ENCODE measurements at places on chromosomes 11 and 22. TPM values are rescaled to one million over a fixed set of nuclear protein-coding genes. Genes with fewer than 3 reads are reported as not detected.

DNA sequence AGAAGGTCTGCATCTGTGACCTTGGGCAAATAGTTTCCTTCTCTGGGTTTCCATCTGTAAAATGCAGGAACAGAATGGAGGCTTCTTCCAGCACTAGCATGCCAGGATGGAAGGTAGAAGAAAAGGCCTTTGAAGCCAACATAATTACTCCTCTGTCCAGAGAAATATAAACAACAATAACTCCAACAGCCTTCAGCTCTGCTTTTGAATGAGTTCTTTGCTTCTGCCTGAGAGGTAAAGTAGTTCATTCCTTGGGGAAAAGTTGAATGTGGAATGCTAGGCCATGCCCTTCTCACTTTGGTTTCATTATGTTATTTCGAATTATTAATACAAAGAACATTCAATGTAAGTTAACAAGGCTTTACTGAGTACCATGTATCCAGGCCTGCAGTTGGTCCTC lies 61.2 kb upstream of the BLID start:
- DNase-seq, result no peak

Gene AASDHPPT
- total RNA-seq, result 35.2 TPM

DNA sequence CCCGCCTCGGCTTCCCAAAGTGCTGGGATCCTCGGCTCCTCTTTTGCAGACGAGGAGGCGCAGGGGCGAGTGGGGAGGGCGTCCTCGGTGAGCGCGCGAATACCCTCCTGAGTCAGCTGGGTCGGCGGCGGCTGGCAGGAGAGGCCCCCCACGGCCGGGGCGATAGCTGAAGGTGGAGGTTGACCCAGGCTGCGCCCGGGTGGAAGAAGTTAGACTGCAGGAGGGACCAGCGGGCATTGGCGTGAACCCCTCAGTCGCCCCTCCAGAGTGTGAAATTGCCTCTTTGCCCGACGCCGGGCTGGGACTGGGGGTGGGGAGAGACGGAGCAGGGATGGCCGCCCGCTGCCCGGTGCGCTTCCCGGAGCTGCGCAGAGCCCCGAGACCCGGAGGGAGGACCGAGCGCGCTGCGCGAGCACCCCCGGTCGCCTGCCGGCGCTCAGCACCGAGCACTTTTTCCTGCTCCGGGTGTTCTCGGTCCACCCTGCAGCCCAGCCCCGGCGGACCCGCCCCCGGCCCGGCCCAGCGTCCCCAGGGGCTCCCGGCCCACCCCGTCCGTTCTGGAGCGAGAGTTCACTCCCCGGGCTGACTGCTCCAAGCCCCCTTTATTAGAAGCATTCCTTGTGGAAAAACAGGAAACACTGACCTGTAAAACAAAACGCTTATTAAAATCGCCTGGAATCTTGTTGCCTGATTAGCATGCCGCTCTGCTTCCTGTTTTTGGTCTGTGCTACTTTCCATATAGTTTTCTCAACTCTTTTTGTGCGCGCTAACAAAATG lies 13.7 kb upstream of the CPT1A start:
- peak; percentile 43 for DNase-seq

DNA sequence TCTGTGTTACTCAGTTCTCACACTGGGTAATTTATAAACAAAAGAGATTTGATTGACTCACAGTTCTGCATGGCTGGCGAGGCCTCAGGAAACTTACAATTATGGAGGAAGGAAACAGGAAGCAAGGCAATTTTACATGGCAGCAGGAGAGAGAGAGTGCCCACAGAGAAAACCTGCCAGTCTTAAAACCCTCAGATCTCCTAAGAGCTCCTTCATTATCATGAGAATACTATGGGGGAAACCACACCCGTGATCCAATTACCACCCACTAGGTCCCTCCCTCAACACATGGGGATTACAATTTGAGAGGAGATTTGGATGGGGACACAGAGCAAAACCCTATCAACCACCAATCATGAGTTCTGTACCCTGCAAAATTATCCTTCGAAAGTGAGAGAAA lies 1180.8 kb downstream of the JRKL start:
- no peak for DNase-seq

DNA sequence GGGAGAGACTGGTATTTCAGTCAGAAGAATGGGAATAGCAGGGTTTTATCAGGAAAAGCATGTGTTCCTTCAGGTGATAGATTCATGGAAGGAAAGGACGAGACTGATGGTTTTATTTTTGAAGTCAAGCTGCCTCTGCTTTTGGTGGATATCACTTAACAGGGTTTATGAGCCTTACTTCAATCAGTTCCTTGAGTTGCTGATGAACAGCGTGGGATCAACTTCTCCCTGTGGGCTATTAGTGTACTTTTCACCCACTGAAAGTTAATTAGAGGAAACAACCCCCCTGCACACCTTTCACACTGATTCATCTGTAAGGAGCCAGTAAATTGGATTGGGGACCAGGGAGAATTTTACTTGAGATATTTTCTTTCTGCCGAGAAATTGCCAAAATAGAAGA lies 479.0 kb downstream of the NELL1 start:
- no peak for DNase-seq

DNA sequence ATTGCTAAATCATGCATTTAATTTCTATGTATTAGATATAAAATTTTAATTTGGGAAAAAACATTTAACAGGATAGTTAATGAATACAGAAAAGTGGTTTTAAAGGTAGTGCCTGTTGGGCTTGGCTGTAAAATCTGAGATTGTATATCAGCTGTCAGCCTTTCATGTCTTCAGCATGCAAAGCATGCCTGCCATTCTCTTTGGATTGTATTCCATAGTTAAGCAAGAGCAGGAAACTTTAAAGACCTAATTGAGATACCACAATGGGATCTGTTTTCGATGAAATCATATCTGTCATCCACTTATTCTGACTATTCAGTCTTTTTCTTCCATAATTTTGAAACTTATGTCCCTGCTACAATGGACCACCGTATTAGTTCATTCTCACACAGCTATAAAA lies 451.0 kb upstream of the DDI1 start:
- DNase-seq, result no peak

DNA sequence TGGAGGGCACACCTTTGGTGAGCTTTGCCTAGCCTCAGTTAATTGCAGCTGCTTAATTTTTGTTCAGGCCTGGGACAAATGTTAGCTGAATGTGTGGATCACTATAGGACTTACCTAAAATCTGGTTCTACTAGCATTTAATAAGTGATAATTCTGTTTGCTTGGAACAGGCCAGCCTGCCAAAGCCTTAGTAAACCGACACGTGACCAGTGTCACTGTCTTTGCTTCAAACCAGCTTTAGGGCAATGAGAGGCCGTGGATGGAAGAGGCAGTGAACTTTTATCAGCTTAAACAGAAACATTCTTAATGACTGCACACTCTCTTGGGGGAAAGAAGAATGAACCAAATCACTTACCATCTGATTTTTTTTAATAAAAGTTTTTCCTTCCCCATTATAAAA lies 10.8 kb downstream of the PARVA start:
- no peak for DNase-seq

DNA sequence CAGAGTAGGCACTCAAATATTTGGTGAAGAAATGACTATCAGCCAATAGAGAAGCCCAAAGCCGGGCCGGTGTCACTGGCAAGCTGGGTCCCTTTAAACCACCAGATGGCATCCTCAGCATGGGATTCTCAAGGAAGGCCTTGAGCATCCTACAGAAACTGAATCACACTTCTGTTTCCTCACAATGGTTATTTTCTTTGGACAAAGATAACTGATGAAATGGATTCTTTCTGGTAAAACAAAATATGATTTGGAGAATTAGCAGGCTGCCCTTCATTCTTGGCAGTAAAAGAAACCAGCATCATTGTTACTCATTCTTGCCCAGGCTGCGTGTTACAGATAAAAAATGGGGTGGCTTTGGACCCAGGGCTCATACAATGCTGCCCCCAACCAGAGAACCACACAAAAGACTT lies 30.3 kb upstream of the ASPHD2 start:
- peak; percentile 86 for DNase-seq

DNA sequence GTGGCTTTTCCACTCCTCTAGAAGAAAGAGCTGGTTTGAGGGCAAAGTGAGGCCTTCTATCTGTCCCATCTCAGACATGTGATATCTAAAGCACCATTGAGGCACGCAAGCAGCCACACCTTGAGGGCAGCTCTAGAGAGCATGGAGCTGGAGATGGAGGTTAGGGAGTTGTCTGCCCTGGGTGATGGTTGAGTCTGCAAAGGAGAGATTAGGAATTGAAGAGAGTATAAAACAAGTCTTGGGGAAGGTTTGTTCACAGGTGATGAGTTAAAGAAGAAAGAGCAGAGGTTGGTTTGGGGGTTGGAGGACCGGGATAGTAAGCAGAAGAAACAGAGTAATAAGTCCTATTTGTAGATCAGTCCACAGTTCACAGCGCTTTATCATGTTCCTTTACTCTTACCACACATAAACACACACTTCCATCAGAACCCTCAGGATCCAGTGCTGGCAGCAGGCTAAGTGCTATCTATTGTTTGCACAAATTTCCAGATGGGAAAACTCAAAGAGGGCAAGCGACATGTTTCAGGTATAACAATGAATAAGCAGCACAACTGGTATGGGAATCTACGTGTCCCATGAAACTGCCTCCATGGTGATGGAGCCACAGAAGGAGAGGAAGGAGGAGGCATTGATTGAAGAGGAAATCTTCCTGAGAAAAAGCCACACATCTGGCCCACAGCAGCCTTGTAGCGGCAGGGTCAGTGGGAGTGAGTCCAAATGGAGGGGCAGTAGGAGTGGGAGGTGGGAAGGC lies 65.8 kb downstream of the RASSF10 start:
- no peak for DNase-seq

Gene CDCA5
- 1.6 TPM for total RNA-seq

DNA sequence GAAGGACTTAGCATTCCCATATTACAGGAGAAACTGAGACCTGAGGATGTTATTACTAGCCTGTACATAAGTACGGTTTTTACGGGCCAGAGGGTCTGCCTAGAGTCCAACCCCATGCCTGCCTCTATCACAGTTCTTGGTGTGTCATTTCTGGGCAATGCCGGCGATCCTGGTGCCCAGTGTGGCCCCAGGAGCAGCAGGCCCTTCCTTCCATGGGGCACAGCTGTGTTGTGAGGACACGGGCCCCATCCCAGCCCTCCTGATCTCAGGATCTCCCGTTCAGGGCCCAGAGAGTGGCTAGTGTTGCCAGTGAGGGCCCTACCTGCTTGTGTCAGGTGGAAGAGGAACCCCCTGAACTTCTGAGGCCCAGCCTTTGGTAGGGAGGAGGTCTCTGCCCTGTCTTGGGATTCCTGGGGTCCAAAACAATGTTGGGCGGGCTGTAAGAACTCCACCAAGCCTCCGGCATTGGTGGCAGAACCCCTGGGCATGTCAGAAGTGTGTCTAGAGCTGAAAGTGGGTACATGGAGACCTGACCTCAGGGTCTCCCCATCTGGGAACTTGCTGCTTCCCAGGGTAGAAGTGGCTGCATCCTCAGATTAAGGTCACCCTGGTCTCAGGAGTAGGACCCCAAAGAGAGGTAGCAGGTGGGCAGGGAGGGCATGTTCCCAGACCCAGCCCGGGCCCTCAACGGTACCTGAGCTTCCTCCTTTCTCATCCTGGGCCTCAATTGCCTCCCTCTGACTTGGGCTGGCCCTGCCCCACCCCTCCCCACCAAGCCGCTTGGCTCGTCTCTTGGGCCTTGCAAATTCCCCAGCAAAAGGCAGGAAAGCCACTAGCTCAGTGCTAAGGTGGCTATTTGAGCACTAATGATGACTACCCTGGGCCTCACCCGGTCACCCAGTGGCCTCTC lies 74.6 kb upstream of the KCNQ1OT1 start:
- DNase-seq, result peak; percentile 6

GRCh38 chr22:29720811-29721323 lies 1.1 kb downstream of the CABP7 start:
- no peak for DNase-seq

GRCh38 chr11:20362481-20362880 lies 1.0 kb upstream of the HTATIP2 start:
- no peak for DNase-seq

DNA sequence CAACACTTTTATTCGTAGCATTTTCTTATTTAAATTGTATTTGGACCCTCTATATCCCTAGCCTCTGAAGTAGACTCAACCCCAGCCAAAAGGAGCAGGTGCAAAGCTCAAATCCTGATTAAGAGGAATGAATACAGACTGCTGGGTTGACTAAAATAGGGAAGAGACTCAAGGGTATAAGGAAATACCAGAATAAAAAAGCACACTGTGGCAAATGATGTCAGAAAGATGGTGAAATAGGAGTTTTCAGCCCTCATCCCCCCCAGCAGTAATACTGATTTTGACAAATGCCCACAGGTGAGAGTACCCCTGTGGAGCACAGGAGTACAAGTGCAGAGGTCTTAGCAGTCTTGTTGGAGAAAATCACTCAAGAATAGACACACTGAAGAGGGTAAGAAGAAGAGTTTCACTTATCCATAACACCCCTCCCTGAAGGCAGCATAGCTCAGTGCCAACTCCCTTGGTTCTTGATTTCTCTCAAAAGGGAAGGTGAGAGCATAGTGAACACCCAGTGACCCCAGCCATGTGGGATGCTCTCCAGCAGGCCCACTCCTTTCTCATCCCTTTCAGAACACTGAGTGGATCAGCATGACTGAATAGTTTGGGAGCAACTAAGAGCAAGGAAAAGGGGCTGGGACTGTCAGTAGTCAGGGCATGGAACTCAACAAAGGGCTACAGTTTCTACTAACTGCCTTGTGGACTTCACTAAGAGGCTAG lies 71.7 kb downstream of the TBC1D22A start:
- no peak for DNase-seq

Gene SGSM1
- 6.1 TPM for total RNA-seq

GRCh38 chr11:123233280-123233974 lies 38.4 kb upstream of the CLMP start:
- no peak for DNase-seq

DNA sequence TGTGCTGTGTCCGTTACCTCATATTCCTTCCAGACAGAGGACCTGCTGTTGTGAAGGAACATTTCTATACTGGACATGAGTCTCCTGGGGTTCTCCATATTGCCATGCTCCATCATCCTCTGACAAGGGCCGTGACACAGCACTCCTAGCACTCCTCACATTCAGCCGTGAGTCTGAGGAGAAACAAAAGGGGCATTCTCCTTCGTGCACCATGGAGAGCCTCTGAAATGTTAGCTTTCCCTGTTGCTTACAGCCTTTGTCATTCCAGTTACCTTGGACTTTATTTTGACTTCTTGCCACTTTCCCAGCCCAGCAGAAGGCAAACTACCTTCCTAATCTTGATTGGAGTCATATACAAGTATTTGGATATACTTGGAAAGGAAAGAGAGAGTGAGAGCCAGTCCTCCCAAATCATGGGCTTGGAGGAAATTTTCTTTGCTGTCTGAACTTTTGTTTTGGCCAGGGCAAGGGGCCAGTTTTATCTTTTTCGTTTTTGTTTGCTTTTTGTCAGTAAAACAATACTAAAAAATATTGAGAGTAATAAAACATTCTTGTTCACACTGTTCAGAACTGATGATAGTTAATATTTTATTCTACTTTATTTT lies 29.1 kb upstream of the TECTA start:
- DNase-seq, result no peak
